Astrocyte (in vitro differentiated cells and primary cell): ENCODE measurements at places on chromosomes 7 and 10. TPM values are rescaled to one million over a fixed set of nuclear protein-coding genes. Genes with fewer than 3 reads are reported as not detected.
A peak's percentile ranks its signal among the peaks of the same experiment; 100 is the strongest.

DNA sequence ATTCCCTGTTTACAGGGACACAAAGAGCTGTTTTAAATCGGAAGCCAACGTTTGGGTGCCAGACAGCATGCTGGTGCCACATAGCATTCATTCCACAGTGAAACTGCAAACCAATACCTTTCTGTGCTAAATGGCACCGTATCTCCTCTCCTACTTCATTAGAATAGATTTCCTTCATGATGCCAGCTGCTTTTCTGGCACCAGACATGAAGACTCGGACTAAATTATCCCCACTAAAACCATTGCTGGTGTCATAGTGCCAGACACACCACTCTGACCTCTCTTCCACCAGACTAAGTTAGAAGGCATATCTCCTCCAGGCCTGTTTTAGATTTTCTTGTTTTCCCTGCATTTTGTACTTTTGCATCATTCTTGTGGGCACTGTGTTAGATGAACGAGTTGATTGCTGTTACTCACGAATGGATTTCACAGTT, 155.1 kb downstream of the ETV1 start:
- no peak for DNase-seq
- H3K27me3 ChIP-seq: no peaks in the 10 kb centered on the region
- no peaks in the 10 kb centered on the region for H3K36me3 ChIP-seq
- no peaks in the 10 kb centered on the region for H3K4me1 ChIP-seq

DNA sequence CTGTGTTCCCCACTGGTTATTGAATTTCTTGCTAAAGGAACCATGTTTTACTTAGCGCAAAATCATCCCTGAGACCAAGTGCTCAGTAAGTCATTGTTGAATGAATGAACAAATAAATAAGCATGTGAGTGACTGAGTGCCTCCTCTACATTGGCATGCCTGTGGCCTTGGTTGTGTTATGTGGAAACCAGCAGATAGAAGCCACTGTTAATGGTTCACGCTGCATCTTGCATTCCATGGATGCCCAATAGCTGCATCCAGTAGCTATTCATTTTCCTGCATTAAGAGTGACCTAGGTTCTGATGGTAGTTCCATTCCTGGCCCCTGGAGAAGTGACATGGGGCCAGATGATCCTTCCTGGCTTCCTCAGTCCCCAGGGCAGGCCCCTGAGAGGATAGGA, 113.3 kb upstream of the BMPER start:
- no peaks in the 10 kb centered on the region for H3K27me3 ChIP-seq
- H3K27ac ChIP-seq: no peak overlapping the region
- DNase-seq: no peak
- H3K4me1 ChIP-seq: no peaks in the 10 kb centered on the region
- H3K36me3 ChIP-seq: no peaks in the 10 kb centered on the region

DNA sequence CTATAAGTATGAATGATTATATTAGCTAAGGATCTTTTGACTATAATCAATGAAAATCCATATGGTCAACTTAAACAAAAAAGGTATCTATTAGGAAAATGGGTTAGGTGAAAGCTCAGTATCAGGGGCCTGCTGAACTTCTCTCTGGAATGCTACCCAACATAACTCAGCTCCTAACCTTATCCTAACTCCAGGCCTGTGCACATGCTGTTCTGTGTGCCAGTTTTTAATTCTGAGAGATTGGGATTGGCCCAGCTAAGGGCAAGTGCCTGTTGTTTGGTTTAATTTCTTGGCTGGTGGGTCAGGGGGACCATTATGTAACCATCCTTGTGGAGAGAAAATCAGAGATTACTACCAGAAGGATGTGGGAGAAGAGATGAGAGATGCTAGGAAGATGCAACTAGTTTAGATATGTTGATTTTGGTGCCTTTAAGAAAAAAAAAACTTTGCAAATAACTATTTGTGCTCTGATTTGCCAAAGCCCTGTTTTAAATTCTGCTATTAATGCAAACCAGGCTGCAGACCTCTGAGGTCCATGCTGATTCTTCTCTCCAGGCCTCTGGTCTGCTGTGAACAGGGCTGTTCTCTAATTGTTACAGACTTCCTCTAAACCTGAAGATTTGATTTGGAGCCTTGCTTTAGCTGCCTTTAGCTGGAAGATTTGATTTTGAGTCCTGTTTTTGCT, 23.9 kb upstream of the HDAC9 start:
- H3K27ac ChIP-seq: no peak overlapping the region
- H3K4me1 ChIP-seq: no peaks in the 10 kb centered on the region
- no peaks in the 10 kb centered on the region for H3K36me3 ChIP-seq

- peak overlapping the region; percentile 49 for H3K4me3 ChIP-seq
- H3K27ac ChIP-seq: no peak overlapping the region
- H3K36me3 ChIP-seq: no peaks in the 10 kb centered on the region
- DNase-seq: peak; percentile 44
Observed at GRCh38 chr7:151632750-151633515, 113.2 kb upstream of the RHEB start.

DNA sequence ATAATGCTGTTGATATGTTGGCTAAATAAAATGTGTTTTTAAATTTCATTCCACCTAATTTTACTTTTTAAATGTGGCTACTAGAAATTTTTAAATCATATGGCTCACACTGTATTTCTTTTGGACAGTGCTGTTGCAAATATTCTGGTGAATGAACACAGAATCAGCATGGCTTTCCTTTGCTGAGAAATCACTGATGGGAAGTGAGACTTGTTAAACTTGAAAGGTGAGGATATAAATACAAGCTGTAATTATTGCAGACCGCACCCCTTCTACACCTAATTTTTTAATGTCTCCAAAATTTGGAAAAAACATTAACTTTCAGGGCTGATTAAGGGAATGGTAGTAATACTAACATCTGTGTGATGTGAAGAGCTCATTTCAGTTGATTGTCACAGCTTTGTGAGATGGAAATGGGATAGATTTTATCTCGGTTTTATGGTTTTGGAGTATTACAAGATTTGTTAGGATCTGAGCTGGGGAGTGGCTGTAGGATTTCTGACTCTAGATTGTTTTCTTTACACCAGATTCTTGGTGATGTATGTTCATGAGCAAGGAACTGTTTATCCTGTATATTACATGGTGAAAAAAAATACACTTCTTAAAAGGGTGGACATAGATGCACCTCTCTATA, 1.3 kb downstream of the MIOS start:
- H3K36me3 ChIP-seq: peaks cover 5% of the 10 kb centered on the region
- no peak overlapping the region for H3K27ac ChIP-seq
- peaks cover 17% of the 10 kb centered on the region for H3K4me1 ChIP-seq

DNA sequence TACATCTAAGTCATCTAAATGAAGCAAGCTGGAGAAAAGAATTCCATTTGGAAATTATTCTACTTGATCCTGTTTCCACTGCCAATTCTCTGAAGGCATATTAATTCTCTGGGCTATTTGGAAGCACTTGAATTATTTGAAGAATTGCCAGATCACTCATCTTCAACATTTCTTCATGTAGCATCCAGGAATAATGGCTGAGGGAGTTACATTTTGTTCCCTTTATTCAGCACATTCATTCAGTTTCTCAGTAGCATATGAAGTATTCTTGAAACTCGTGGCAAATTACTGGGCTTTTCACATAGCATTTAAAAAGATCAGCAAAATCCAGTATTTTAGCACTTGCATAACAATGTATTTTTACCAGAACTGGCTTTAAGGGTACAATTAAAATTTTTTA, 127.1 kb upstream of the VIPR2 start:
- no peak overlapping the region for H3K4me3 ChIP-seq
- no peak overlapping the region for H3K27ac ChIP-seq
- H3K27me3 ChIP-seq: no peaks in the 10 kb centered on the region
- H3K4me1 ChIP-seq: no peaks in the 10 kb centered on the region
- H3K36me3 ChIP-seq: no peaks in the 10 kb centered on the region

GRCh38 chr10:91162050-91162494, 58.4 kb upstream of the PCGF5 start:
- no peaks in the 10 kb centered on the region for H3K4me1 ChIP-seq
- H3K27me3 ChIP-seq: no peaks in the 10 kb centered on the region
- peak; percentile 12 for DNase-seq
- peak overlapping the region; percentile 44 for H3K27ac ChIP-seq
- H3K36me3 ChIP-seq: no peaks in the 10 kb centered on the region
- peak overlapping the region; percentile 75 for H3K4me3 ChIP-seq

DNA sequence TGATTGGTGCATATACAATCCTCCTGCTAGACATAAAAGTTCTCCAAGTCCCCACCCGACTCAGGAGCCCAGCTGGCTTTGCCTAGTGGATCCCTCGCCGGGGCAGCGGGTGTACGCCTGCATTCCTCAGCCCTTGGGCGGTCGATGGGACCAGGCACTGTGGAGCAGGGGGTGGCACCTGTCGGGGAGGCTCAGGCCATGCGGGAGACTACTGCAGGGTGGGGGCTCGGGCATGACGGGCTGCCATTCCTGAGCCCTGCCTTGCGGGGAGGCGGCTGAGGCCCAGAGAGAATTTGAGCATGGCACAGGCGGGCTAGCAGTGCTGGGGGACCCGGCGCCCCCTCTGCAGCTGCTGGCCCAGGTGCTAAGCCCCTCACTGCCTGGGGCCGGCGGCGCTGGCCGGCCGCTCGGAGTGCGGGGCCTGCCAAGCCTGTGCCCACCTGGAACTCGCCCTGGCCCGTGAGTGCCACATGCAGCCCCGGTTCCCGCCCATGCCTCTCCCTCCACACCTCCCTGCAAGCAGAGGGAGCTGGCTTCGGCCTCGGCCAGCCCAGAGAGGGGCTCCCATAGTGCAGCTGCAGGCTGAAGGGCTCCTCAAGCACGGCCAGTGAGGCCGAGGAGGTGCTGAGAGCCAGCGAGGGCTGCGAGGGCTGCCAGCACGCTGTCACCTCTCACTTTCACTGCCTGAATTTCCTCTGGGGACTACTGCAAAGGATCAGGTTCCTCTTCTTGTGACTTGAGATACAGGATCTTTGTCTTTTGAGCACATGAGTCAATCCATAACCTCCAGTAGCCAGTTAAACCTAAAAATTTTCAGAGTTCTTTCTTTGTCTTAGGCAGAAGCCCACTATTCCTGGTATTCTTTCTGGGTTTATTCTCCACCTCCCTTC, 25.1 kb upstream of the ELOVL3 start:
- no peaks in the 10 kb centered on the region for H3K4me1 ChIP-seq
- H3K36me3 ChIP-seq: no peaks in the 10 kb centered on the region
- peaks cover 8% of the 10 kb centered on the region for H3K27me3 ChIP-seq

DNA sequence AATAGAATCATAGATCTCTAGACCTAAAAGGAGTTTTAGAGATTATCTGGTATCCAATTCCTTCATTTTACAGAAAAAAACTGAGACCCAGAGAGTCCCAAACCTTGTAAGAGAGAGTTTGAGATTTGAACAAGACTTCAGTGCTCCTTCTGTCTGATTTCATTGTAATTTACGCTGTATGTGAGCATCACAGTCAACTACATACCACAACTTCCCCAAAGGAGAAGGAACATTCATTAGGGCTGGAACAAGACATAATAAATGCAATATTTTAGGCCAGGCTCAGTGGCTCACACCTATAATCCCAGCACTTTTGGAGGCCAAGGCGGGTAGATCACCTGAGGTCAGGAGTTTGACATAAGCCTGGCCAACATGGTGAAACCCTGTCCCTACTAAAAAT, 17.3 kb upstream of the PRKAR2B start:
- no peak for DNase-seq
- H3K4me3 ChIP-seq: no peak overlapping the region
- H3K27ac ChIP-seq: no peak overlapping the region
- H3K4me1 ChIP-seq: no peaks in the 10 kb centered on the region
- H3K36me3 ChIP-seq: no peaks in the 10 kb centered on the region
- H3K27me3 ChIP-seq: no peaks in the 10 kb centered on the region

DNA sequence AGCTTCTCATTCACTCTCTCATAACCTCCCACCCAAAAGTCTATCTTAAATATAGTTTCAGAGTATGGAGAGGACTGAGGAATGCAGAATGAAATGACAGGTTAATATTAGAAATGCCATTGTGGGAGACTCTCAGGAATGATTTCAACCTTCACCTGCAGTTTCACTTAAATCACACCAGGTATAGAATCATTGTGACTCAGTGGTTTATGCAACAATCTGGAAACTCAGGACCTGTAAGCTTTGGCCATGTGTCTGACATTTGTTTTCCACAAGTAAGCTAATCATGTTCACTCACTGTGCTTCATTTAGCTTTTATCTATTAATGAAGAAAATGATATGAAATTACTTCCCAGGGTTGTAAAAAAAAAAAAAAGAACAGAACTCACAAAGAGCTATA, 8.7 kb upstream of the PTPN12 start:
- no peak overlapping the region for H3K4me3 ChIP-seq
- no peak overlapping the region for H3K27ac ChIP-seq
- H3K36me3 ChIP-seq: no peaks in the 10 kb centered on the region

NKX2-3 gene
- not detected in 2 replicates for total RNA-seq

LIPM gene
- total RNA-seq: not detected in 2 replicates

FOXP2 gene
- total RNA-seq: 3.3 and 3.4 TPM in 2 replicates

ITIH5 gene
- 3.7 and 4.0 TPM in 2 replicates for total RNA-seq

CYREN gene
- total RNA-seq: 31.0 and 33.7 TPM in 2 replicates

CC2D2B gene
- total RNA-seq: 0.18 and 0.60 TPM in 2 replicates

SPDYE16 gene
- total RNA-seq: not detected in 2 replicates

HOXA9 gene
- not detected in 2 replicates for total RNA-seq

DNA2 gene
- 4.8 and 5.8 TPM in 2 replicates for total RNA-seq

SH2D4B gene
- total RNA-seq: 0.07 TPM in 1 of 2 replicates, not detected in the other

LBX1 gene
- total RNA-seq: not detected in 2 replicates
